ENCODE measurements at places on chromosomes 16 and 17.

- H3K4me3 ChIP-seq = no peak overlapping the region
- DNase-seq = no peak
- H3K4me1 ChIP-seq = peaks cover 11% of the 10 kb centered on the region
- H3K27ac ChIP-seq = no peak overlapping the region
Measured at GRCh38 chr17:64107500-64108236, 22.3 kb downstream of the ERN1 start.

GRCh38 chr16:87160701-87161337, 156.4 kb downstream of the C16orf95 start:
- H3K27ac ChIP-seq = no peak overlapping the region
- peaks cover 15% of the 10 kb centered on the region for H3K27me3 ChIP-seq
- DNase-seq = no peak
- peaks cover 29% of the 10 kb centered on the region for H3K4me1 ChIP-seq

DNA sequence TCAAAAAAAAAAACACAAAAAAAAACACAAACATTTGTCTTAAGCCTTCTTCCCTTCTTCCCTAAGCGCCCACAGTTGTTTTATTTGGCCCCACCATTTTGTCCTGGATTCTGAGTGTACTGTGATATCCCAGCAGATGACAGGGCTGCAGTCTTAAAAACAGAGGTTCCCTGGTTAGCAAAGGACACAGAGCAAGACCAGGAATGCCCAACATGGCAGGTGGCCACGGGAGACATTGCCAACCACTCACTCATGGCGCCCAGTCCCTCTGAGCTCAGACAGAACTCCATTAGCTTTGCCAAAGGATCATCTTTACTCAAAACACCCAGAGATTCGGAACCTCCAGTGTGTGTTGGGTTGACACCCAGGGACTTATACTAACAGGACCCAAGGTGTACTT, 249.3 kb downstream of the MRTFB start:
- DNase-seq = no peak
- H3K27ac ChIP-seq = no peak overlapping the region
- H3K36me3 ChIP-seq = peaks cover 3% of the 10 kb centered on the region
- no peak overlapping the region for H3K4me3 ChIP-seq

DNA sequence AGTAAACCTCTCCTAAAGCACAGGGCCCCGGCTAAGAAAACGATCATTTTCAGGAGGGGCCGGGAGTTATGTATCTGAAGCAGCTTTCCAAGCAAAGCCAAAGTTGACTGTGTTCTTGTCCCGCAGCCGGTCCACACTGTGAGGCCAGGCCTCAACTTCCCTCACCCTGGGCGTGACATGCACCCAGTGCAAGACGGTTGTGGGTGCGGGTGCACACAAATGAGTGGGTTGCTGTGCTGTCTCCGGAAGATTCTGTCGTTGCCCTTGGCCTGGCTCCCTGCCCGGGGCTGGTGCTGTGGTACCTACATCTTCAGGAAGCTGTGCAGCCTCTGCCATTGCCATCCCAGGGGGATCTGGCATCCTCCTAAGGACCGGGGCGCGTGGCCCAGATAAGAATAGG, 16.6 kb downstream of the MLYCD start:
- no peak overlapping the region for H3K27ac ChIP-seq
- peaks cover 43% of the 10 kb centered on the region for H3K4me1 ChIP-seq
- DNase-seq = no peak
- H3K4me3 ChIP-seq = no peak overlapping the region
- H3K27me3 ChIP-seq = no peaks in the 10 kb centered on the region

DNA sequence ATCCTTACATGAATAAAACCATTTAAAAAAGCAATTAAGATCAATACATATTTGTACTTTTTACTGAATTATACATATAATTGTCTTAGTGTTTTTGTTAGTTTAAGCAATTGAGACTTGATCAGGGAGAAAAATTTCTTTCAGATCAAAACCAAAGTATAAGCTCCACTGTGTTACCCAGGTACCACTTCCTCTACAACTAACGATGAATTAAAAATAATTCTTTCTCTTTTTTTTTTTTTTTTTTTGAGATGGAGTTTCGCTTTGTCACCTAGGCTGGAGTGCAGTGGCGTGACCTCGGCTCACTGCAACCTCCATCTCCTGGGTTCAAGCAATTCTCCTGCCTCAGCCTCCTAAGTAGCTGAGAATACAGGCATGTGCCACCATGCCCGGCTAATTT, 6.8 kb downstream of the FBXO47 start:
- no peak overlapping the region for H3K27ac ChIP-seq
- H3K4me3 ChIP-seq = no peak overlapping the region
- H3K36me3 ChIP-seq = no peaks in the 10 kb centered on the region
- peaks cover 10% of the 10 kb centered on the region for H3K27me3 ChIP-seq

GRCh38 chr16:25478476-25478875, 213.3 kb upstream of the HS3ST4 start:
- DNase-seq = no peak
- H3K27me3 ChIP-seq = peaks cover 11% of the 10 kb centered on the region
- no peaks in the 10 kb centered on the region for H3K36me3 ChIP-seq
- no peak overlapping the region for H3K27ac ChIP-seq
- H3K4me3 ChIP-seq = no peak overlapping the region

DNA sequence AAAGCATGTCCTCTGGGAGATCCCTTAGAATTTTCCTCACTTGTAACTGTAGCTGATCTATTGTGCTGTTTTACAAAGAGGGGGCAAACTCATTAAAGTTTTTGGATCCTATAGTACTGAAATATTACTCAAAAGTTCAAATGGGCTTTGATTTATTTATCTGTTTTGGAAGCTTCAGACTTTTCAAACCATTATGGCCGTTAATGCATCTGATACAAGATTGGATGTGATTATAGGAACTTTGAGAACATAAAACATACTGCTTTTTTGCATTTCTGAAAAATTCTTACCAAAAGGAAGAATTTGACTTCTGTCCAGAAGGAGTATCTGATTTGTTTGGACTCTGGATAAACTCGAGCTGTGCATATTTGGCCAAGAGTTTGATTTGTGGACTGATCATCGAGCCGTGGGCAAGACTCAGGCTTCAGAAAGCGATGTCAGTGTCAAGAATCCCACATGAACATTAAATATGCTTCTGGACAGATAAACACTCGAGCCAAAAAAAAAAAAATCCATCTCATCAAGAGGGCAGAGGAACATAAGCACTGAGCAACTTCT, 8.2 kb upstream of the MARCHF10 start:
- no peak overlapping the region for H3K27ac ChIP-seq
- DNase-seq = no peak
- H3K27me3 ChIP-seq = peaks cover 8% of the 10 kb centered on the region
- no peaks in the 10 kb centered on the region for H3K36me3 ChIP-seq

DNA sequence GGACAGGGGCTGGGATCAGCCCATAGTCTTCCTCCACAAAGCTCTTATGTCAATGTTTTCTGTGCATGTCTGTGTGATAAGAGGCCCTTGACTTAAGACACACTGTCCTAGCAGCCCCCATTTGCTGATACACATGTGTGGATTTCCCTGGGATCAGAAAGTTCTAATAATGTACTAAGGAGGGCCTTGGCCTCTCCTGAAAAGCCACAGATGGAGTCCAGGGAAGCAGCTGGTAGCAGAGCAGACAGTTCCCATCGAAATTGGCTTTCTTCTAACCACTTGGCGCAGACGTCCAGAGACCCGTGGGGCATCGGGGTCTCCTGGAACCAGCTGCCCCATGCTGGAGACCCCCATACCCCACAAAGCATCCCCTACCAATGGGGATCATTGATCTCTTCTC, 4.3 kb upstream of the GP2 start:
- DNase-seq = no peak
- no peak overlapping the region for H3K4me3 ChIP-seq
- H3K27me3 ChIP-seq = peaks cover 15% of the 10 kb centered on the region
- H3K27ac ChIP-seq = no peak overlapping the region
- H3K36me3 ChIP-seq = no peaks in the 10 kb centered on the region

GRCh38 chr16:49350265-49351095, 23.1 kb upstream of the C16orf78 start:
- H3K4me3 ChIP-seq = no peak overlapping the region
- DNase-seq = peak; percentile 84
- H3K4me1 ChIP-seq = no peaks in the 10 kb centered on the region
- no peak overlapping the region for H3K27ac ChIP-seq

- DNase-seq = no peak
- no peak within 1 kb of the TSS for H3K4me3 ChIP-seq
- H3K4me1 ChIP-seq = peaks cover 14% of the 10 kb centered on the region
- H3K36me3 ChIP-seq = peaks cover 10% of the 10 kb centered on the region
- H3K27ac ChIP-seq = no peak within 1 kb of the TSS
- peaks cover 56% of the 10 kb centered on the region for H3K27me3 ChIP-seq
Measured at GRCh38 chr17:49848019-49848473, at the start of gene TAC4. TSS of gene TAC4 (minus strand) at chr17:49848069. CDS start at chr17:49848017, 52 bp downstream.

DNA sequence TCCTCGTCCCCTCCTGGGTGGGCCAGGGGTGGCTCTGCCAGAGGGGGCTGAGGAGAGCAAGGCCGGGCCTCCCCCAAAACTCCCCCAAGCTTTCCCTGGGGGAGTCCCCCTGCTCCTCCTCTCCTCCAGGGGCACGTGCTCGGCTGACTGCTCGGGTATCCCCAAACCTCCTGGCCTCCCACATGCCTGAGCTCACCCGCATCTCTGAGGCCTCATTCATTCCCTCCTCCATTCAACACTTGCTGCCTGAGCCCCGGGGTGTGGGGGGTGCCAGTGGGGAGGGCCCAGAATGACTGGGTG, 83.1 kb downstream of the RTN4RL1 start:
- H3K27ac ChIP-seq = no peak overlapping the region
- no peak overlapping the region for H3K4me3 ChIP-seq
- no peak for DNase-seq
- peaks cover 10% of the 10 kb centered on the region for H3K27me3 ChIP-seq
- no peaks in the 10 kb centered on the region for H3K36me3 ChIP-seq
- peaks cover 41% of the 10 kb centered on the region for H3K4me1 ChIP-seq

DNA sequence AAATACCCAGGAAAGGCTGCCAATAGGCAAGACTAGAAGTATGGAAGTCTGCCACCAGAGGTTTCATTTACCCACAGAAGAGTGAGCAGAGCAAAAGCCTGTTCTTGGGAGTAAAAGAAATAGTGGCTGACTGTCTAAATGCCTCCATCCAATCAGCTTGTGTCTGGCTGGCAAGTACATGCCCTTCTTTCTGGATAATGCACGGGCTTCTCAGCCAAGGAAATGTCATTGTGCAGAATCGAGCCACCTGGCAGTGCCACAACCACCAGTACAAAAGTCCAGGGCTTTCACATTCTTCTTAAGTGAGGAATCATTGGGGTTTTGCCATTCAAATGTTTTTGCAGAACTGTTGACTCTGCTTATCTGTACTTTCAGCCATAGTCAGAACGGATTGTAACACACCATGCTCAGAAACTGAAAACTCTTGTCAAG, 10.1 kb upstream of the ERCC4 start:
- no peaks in the 10 kb centered on the region for H3K36me3 ChIP-seq
- no peak overlapping the region for H3K4me3 ChIP-seq
- H3K27me3 ChIP-seq = peaks cover 14% of the 10 kb centered on the region

DNA sequence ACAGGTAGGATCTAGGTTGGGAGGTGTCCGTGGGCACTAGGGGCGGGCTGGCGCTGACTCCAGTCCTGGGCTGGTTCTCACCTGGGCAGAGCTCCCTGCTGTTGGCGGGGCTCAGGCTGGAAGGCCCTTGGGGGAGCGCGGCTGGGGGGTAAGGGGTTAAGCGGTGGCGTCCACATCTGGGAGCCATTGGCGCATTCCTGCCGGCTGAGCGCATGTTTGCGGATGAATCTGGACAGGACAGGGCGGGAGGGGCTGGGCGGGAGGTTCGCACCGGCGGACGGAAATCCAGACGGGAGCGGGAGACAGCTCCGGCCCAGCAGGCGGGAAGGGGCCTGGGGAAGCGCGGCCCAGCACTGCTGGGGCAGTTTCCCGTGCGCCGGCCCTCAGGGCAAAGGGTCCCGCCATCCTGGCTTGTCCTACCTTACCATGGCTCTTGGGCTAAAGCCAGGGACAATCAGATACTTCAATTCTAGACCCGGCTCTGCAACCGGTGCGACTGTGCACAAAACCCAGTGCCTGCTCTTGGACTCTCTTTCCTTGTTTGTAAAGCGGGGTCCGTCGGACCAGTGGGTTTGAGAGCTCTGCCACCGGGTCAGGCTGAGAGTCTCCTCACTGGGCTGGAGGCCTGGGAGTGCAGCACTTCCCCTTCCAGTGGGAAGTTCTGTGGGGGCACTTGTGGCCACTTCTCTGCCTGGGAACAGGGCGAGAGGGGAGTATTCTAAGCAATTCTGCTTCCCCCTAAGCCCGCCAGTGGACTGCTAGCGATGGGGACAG, 7.8 kb downstream of the RARA start:
- peaks cover 47% of the 10 kb centered on the region for H3K4me1 ChIP-seq
- peak; percentile 70 for DNase-seq
- peak overlapping the region; percentile 92 for H3K4me3 ChIP-seq
- peak overlapping the region; percentile 89 for H3K27ac ChIP-seq
- H3K27me3 ChIP-seq = peaks cover 17% of the 10 kb centered on the region
- no peaks in the 10 kb centered on the region for H3K36me3 ChIP-seq

GRCh38 chr16:81601008-81601428, 156.4 kb downstream of the CMIP start:
- peaks cover 40% of the 10 kb centered on the region for H3K4me1 ChIP-seq
- H3K4me3 ChIP-seq = no peak overlapping the region
- H3K36me3 ChIP-seq = peaks cover 10% of the 10 kb centered on the region
- no peak for DNase-seq
- H3K27ac ChIP-seq = no peak overlapping the region

DNA sequence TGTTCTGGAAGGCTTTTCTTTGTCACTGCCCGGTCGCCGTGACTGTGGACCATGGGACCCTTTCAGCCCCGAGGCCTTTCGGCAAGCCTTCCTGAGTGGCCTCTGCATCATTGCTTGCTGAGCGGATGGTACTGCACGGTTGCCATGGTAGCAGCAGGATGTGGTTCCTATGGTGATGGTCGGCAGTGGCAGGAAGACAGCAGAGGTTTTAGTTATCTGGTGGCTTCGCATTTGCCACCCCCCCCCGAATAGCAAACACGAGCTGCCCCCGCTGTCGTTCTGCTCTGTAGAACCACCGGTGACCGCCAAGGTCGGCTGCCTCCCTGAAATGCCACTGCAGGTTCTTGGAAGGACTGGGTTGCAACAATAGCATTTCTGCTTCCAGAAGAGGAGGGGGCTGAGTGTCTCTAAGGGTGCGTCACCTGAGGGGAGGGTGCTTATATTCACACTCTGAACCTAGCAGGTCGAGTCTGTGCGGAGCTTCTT, 76.6 kb downstream of the CMIP start:
- peaks cover 11% of the 10 kb centered on the region for H3K36me3 ChIP-seq
- H3K27ac ChIP-seq = peak overlapping the region; percentile 26
- H3K4me3 ChIP-seq = no peak overlapping the region
- H3K27me3 ChIP-seq = peaks cover 2% of the 10 kb centered on the region

- peak overlapping the region; percentile 97 for H3K27ac ChIP-seq
- DNase-seq = no peak
- peaks cover 65% of the 10 kb centered on the region for H3K4me1 ChIP-seq
- H3K27me3 ChIP-seq = peaks cover 8% of the 10 kb centered on the region
- H3K36me3 ChIP-seq = no peaks in the 10 kb centered on the region
Measured at GRCh38 chr17:50218771-50219315, 17.4 kb upstream of the COL1A1 start.

Measured in nephron progenitor cell (in vitro differentiated cells).